Dermis microvascular lymphatic vessel endothelial cell (primary cell): ENCODE measurements at places on chromosomes 1 and 21. TPM values are rescaled to one million over a fixed set of nuclear protein-coding genes. Genes with fewer than 3 reads are reported as not detected.

FAM131C gene
- 0.13 TPM in 1 of 2 replicates, not detected in the other for total RNA-seq

TDRD5 gene
- total RNA-seq, result 0.13 and 0.51 TPM in 2 replicates

NCAM2 gene
- 0.13 and 0.38 TPM in 2 replicates for total RNA-seq

OR6N1 gene
- total RNA-seq, result not detected in 2 replicates

AMY2B gene
- total RNA-seq, result 0.90 and 1.9 TPM in 2 replicates
